Smooth muscle cell of bladder (primary cell): ENCODE measurements at places on chromosomes 16 and 17. TPM values are rescaled to one million over a fixed set of nuclear protein-coding genes. Genes with fewer than 3 reads are reported as not detected.

Gene CDRT15L2
- not detected in 2 replicates for total RNA-seq

Gene CIBAR2
- not detected in 2 replicates for total RNA-seq

Gene MT3
- 0.37 TPM in 1 of 2 replicates, not detected in the other for total RNA-seq

Gene COX6A2
- not detected in 2 replicates for total RNA-seq

Gene TOB1
- total RNA-seq = 7.8 and 11.7 TPM in 2 replicates

Gene ABCC12
- not detected in 2 replicates for total RNA-seq

Gene NOXO1
- 0.14 TPM in 1 of 2 replicates, not detected in the other for total RNA-seq

Gene PLCG2
- 0.43 and 0.65 TPM in 2 replicates for total RNA-seq

Gene HOXB5
- total RNA-seq = not detected in 2 replicates

Gene SULT1A3
- total RNA-seq = 2.4 and 3.4 TPM in 2 replicates

Gene ANKS4B
- total RNA-seq = not detected in 2 replicates

Gene TBC1D3D
- total RNA-seq = not detected in 2 replicates

Gene KRT40
- total RNA-seq = not detected in 2 replicates

Gene EMP2
- total RNA-seq = 9.2 and 16.1 TPM in 2 replicates

Gene MSLN
- total RNA-seq = not detected in 2 replicates

Gene CASKIN2
- total RNA-seq = 3.4 and 5.2 TPM in 2 replicates

Gene SHISA6
- not detected in 2 replicates for total RNA-seq

Gene SULT1A2
- total RNA-seq = 0.09 and 0.28 TPM in 2 replicates

Gene ABCC6
- total RNA-seq = 0.83 and 2.3 TPM in 2 replicates

Gene TEX14
- total RNA-seq = under 0.01 TPM in 1 of 2 replicates, not detected in the other

Gene ERCC4
- total RNA-seq = 7.4 and 9.9 TPM in 2 replicates

Gene CES5A
- total RNA-seq = not detected in 2 replicates

Gene SAMD14
- 1.4 and 1.9 TPM in 2 replicates for total RNA-seq

Gene EEF2KMT
- 6.3 and 7.9 TPM in 2 replicates for total RNA-seq

Gene FNDC8
- not detected in 2 replicates for total RNA-seq

Gene RGS9
- 2.7 and 2.8 TPM in 2 replicates for total RNA-seq

Gene NDRG4
- total RNA-seq = 8.7 and 19.8 TPM in 2 replicates

Gene ASIC2
- total RNA-seq = under 0.01 and 0.18 TPM in 2 replicates

Gene GCGR
- 0.09 TPM in 1 of 2 replicates, not detected in the other for total RNA-seq

Gene AANAT
- not detected in 2 replicates for total RNA-seq

Gene TMEM238L
- not detected in 2 replicates for total RNA-seq

Gene SCN4A
- under 0.01 TPM in 1 of 2 replicates, not detected in the other for total RNA-seq

Gene C17orf78
- total RNA-seq = not detected in 2 replicates

Gene HOXB9
- not detected in 2 replicates for total RNA-seq

Gene CACNA1G
- under 0.01 and 0.37 TPM in 2 replicates for total RNA-seq

Gene EFNB3
- total RNA-seq = 0.09 and 0.28 TPM in 2 replicates
